ENCODE measurements at places on chromosomes 2 and 18.

- DNase-seq: no peak
Measured at GRCh38 chr2:223820549-223820948, 16.8 kb downstream of the AP1S3 start.

GRCh38 chr18:39241534-39241933 lies 1675.9 kb upstream of the CELF4 start:
- no peak for DNase-seq

DNA sequence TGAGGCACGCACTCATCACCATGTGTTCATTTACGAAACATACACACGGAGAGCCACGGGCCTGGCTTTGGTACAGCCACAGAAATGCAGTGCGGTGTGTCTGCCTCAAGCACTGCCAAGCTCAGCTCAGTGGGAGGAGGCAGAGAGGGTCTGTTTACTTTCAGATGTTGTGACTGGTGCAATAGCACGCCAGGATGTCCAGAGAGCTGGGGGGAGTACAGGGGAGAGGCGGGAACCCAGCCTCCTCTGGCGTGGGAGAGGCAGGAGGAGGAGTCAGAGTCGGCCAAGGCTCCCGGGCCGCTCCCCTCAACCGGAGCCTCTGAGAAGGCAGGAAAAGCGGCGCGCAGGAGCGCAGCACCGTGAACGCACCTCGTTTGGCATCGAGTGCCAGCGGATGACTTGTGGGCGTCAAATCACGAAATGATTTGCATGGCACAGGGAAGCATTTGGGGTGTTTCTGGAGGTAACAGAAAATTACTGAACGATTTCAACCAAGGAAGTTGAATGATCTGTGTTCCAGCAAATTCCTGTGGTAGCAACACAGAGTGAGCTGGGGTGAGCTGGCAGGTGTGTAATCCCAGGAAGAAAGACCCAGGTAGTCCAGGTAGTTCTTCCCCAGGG lies 143.0 kb downstream of the ZNF516 start:
- DNase-seq: no peak

DNA sequence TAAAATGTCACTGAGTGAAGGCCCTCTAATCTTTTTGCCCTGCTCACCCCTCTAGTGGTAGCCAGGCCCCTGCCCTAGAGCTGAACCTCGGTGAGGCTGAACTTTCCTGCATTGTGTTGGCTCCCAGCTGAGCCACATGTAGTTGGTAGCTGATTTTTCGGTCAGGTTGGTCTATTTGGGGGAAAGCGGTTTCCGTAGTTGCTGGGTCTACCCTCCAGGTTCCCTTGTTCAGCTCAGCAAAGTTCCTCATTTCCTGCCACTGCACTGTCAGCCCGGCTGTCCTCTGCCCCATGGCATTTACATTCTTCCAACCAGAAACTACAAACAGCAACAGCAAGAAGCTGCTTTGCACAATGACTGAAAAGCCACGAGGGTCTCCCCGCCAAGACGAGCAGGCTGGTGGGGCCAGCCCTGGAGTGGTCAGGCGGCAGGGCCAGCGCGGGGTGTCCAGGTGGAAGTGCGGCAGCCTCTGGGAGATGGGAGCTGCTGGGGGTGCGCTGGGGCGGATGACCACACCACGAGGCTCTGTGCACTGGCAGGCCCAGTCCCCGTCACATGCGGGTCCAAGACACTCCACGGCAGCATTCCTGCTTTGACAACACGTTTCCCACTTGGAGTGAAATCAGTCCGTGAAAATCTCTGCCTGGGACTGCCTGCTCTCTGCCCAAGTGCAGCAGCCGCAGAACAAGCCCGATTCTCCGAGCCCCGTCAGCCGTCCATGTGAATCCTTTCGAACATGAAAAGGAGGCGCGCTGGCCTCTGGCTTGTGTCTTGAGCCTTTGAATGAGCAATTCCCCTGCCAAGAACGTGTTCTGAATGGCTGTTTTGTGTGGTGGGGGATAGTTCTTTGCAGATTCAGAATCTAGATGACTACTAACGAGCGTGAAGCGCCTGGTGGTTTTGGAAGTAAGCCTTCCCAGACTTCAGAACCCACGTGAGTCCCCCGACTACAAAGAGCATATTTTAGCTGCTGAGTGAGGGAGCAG lies 159.4 kb downstream of the ASB1 start:
- no peak for DNase-seq

DNA sequence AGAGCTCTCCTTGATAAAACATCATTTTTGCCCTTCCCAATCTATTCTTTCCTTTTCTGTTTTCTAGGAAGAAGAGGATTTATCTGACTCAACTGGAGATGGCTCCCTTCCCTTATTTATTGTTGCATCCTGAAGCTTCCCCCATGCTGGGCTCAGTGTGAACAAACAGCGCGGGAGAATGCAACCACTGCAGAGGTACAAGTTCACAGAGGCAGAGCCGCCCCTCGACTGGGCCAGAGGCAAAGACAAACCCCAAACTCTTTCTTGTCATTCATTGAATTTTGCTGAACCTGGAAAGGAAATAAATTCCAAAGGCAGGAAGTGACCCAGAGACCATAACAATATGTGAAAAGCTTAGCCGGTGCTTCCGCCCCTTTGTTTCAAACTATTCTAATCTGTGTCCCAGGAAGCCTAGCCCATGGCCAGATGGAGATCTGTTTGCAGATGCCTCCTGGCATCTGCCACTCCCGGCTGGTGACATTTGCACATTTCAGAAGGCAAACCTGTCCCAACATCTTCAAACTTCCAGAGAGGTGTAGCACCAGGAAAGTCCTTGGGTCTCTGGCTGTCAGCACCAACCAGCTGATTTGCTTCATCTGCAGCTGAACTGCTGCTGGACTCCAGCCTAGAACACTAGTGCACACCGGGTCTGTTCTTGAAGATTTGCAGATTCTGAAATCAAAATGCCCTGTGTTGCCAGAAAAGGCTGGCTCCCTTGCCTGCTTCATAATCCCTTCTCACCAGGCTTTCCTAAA lies 79.4 kb upstream of the MAP4K3 start:
- DNase-seq: no peak

DNA sequence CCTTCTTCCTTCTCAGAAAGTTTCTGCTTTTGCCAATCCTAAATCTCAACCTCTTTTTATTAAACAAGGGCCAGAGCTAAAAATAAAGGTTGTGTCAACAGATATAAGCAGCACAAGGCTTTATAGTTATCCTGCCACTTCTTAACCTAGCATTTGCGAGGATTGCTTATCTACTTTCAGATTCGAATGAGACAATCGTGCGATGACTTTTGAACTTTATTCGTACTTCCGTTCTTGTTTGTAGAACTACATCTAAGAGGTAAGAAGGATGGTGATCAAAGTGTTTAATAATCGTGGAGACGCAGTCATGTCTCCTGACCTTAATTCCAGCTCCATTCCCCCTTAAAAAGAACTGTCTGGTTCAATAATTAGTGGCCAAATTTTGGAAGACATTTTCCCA lies 578.6 kb downstream of the PIK3C3 start:
- no peak for DNase-seq

DNA sequence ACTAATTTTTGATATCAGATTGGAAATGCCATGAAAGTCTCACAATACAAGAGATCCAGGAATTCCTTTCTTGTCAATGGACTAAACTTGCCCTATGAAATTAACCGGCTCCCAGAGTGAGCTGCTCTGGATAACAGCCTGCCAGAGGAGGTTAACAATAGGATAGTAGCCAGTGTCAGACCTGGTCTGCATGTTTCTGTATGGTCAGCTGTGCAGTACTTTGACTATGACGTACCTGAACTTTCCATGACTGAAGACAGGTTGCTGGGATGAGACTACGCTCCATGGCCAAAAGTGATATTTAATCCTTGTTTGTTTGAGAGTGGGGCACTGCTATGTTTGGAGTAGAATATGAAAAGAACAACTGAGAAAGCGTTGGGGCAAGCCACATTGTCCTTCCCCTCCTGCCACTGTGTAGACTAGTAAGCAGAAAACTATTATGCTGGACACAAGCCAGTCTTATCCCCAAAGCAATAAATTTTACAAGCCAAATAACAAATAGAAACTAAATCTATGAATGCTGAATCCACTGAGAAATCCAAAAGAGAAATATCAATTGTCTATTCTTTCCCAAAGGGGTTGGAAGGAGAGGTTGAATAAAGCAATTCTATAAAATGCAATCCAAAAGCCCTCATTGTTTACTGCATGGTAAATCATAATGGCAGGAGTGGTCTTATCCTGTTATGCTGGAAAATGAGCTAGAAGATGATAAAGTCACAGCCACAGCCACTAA lies 115.5 kb upstream of the CYP26B1 start:
- no peak for DNase-seq

DNA sequence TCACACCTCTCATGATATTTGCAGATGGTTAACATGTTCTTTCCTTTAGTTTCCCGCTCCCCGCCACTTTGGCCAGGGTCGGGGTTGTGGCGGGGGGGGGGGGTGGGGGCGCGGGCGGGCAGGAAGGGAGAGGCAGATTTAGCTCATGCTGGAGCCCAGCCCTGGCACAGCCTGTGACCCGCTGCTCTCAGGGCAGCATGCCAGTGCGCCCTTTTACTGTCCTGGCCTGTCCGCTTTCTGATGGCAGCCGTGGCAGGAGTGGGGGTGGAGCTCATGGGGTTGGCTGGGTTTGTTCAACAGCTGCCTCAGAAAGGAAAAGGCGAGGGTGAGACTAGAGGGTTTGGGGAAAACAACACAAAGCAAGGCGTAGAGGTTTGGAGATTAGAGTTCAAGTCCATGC lies 56.1 kb downstream of the TNP1 start:
- DNase-seq: no peak

DNA sequence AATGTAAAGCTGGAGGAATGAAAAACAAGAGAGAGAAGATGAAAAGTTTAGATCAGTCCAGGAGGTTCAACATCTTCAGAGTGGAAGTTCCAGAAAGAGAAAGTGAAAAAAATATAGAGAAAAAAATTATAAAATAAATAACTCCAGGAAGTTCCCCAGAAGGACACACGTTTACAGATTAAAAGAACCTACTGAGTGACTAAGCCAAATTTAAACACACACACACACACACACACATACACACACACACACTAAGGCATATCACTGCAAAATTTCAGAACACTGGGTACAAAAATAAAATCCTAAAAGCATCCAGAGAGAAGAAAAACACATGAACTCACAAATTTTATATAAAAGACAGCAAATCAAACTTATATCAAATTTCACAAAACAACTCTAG lies 85.9 kb upstream of the PMAIP1 start:
- no peak for DNase-seq

DNA sequence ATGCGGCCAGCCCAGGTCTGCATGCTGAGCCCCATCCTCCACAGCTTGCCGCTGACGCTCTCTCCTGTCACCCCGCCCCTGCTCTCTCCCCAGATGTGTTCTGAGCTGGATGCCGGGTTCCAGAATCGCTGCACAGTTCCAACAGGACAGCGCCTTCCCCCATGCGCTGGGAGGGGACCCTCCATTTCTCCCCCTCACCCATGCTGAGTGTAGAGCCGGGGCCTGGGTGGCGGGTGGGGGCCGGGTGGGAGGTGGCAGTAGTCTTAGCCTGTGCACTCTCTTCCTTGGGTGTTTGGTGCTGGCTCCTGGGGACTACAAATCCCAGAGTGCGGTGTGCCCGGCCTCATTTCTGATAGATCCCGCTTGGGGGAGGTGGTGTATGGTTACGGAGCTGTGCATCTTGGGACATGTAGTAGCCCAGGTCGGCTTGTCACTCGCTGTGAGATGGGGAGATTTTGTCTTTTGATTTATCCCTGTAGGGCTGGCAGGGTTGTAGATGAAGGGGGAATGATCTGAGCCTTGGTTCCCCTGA lies 6.8 kb downstream of the DNAJB2 start:
- DNase-seq: no peak

- DNase-seq: peak; percentile 46
Measured at GRCh38 chr2:54570925-54571694, 115.0 kb downstream of the SPTBN1 start.

DNA sequence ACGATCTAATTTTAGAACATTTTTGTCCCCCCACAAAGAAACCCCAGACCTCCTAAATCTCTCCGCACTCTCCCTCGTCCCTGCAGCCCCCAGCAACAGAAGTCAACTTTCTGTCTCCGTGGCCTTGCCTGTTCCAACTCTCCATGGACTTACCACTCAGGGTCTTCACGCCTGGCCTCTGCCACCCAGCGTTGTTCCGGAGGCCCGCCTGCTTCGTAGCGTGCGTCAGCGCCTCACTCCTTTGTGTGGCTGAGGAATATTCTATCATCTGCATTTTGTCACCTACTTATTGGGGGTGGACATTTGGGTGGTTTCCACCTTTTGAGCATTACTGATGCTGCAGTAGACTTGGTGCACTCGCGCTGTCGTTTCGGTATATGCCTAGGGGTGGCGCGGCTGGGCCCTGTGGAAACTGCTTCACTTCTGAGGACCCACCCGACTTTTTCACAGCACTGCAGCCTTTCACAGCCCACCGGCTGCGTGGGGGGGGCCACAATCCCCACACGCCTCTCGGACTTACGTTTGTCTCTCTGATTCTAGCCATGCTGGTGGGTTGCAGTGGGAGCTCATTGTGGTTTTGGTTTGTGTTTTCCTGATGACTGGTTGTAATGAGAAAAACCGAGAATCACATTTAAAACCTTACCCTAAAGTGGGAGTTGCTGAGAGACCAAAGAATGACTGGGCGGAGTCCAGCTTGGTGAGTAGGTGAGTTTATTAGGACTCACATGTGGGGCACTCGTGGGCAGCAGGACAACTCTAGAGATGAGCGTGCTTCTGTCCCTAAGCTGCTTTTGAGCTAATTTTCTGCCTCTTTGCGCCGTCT lies 1.4 kb upstream of the HSBP1L1 start:
- peak; percentile 51 for DNase-seq

DNA sequence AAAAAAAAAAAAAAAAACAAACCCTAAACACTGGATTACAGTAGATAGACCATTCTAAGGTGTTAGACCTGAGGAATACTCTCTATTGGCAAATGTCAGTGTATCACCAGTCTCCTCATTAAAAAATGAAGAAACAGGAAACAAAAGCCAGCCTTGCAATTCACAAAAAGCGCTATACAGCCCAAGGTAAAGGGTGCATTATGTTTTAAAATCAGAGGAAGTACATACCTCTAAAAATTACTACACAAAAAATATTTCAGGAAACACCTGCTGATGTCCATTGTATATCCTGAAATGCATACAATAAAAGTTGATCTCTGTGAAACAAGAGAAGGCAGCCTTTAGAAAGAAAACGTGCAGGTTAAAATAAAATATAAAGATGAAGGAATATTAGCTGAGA lies 54.9 kb upstream of the TSPYL6 start:
- DNase-seq: no peak

GRCh38 chr2:202035089-202035940 lies 1.7 kb downstream of the FZD7 start:
- peak; percentile 14 for DNase-seq

- DNase-seq: no peak
Measured at GRCh38 chr18:55465313-55465712, 122.7 kb downstream of the TCF4 start.

GRCh38 chr2:63186331-63186730 lies 135.7 kb downstream of the OTX1 start:
- no peak for DNase-seq

DNA sequence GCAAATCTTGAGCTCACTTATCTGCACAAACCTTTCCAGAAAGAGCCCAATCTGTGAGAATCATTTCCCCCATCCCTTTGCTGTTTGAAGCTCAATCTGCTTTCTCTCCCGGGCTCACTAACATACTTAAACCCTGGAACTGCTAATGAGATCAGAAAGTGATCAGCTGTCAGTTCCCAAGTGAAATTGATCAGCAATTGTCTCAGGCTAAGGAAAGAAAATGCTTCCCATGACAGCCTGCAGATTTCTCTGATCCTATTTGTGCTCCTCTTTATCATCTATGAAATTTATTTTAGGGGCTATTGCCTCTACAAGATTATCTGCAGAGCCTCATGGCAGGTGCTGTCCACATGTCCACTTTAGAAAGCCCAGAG lies 239.0 kb upstream of the CXCR4 start:
- DNase-seq: no peak

All from memory B cell (primary cell).